ENCODE measurements at places on chromosomes 2 and 18.

DNA sequence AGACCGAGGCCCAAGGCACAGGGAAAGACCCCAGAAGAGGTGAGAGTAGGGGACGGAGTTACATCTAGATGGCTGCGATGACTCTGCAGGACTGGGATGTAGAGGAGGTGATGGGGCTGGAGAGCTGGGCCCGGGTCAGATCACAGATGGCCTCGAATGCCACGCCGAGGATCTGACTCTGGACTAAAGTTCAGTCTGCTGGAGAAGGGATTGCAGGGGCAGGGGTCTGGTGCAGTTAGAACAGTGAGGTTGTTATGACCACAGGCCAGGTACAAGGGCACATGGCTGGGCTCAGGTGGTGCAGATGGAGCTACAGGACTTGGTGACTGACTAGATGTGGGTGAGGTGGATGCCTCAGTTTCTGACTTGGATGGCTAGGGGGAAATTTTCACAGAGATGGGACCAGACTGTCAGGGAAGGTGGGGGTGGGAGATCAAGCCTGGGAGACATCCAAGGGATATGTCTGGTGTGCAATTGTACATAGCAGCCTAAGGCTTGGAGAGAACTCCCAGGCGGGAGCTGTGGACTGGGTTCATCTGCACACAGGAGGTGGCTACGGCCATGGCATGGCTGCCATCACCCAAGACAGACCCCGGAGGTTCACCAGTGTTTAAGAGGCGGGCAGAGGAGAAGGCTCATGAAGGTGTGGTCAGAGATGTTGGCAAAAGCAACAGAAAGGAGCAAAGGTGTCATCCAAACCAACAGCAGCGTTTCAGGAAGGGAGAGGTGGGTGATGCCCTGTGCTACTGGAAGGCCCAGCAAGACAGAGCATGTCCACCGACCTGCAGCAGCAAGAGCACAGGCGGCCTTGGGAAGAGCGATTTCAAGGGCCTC lies 66.9 kb downstream of the CIB4 start:
- no peak for DNase-seq

GRCh38 chr2:155145758-155146229 lies 447.3 kb downstream of the KCNJ3 start:
- DNase-seq, result peak; percentile 93

GRCh38 chr2:32962690-32963089 lies 15.9 kb downstream of the LTBP1 start:
- DNase-seq, result no peak

DNA sequence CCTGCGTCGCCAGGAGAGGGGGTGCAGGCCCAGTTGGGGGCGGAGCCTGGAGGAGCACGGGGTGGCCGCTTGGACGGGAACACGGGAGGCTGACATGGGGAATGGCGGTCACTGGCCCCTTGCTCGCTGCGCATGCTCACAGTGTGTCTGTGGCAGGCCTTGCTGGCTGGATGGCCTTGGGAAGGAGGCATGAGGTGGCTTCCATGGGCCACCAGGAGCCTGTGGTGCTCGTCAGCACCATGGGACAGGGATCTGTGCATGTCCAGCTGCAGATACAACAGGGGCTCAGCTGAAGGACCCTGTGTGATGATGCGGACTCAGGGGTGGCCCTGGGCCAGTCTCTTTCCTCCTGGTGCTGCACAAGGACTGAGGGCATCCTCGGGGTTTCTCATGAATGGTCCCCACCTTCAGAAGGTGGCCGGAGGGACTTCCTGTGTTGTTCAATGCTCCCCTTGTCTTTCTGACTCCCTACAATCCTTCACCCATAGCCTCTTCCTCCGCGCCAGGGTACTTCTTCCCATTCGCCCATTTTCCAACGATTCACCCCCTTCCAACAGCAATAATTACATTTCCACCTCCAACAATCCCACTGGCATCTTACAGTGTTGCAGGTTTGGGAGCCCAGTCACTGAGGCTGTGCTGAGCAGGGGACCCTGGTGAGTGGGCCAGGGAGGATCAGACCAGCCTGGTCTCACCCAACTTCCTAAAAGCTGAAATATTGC lies 3.4 kb upstream of the SP140L start:
- no peak for DNase-seq

DNA sequence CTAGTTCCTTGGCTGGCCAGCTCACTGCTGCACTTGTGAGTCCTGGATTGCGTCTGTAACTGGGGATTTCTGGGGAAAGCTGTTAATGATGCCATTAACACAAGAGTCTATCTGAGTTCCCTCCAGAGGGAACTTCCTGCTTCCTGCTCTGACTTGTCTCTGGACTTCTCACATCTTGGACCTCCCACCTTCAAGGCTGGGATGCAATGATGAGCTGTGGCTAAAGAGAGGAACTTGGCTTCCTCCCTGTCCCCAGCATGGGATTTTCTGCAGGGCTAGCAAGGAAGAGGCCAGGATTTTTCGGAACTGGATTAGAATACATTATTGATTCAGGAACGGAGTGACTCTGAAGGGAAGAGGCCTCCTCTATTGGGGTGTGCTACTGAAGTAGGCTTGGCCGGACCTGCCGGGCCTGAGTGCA lies 155.5 kb downstream of the CLIP4 start:
- no peak for DNase-seq
